ENCODE measurements at places on chromosomes 3 and 15. TPM values are rescaled to one million over a fixed set of nuclear protein-coding genes. Genes with fewer than 3 reads are reported as not detected.

DNA sequence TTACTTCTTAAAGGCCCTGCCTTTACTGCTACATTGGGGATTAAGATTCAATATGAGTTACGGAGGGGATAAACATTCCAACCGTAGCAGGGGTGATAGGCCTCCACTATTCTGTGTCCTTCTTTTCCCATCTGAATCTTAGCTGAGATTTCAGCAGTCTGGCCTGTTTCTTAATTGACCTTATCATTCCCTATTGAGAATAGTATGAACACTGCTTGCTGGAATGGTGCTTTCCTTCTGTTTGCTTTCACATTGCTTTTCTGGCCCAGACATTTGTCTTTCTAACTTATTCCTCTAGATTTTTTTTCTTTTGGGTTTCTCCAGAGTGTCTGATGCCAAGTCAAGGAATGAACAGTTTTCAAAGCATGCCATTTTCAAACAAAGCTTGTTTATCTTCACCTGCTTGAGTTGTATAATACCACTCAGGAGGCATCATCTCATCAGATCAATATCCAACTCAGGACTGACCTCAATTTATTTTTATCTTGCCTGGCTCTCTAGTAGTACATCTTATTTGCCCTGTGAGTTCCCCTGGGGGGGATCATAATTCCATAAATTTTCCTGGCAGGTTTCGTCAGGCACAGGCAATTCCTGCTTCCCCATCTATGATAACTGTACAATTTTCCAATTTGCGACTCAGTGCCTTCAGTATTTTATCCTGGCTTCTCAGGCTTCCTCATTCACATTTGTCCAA, 161.1 kb upstream of the STT3B start:
- no peak overlapping the region for H3K4me3 ChIP-seq

DNA sequence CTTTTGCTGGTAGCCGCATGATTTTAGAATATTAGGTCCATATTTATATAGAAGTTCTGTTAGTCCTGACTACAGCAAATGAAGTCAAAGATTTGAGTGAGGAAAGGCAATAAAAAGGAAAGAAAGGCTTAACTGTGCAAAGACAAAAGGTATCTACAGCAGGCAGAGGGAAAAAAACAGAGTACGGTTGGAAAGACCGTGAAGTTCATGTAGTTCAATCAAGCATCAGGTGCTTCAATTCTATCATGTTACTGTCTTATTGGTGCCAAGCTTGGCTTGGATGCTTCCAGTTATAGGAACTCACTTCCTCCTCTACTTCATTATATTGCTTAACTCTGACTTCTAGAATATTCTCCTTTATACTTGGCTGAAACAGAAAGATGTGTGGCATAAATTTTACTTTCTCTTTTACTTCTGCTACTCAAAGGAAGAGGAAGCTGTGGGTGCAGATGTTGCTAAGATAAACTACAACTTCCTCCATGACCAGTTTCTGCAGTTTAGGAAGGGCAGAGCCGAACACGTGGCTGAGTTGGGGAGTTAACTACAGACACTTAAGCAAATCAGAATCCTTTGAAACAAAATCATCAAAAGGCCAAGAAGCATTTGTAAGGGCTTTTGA, 72.6 kb upstream of the ZBED2 start:
- H3K27me3 ChIP-seq: no peaks in the 10 kb centered on the region
- DNase-seq: peak; percentile 30
- H3K4me3 ChIP-seq: no peak overlapping the region
- H3K36me3 ChIP-seq: no peaks in the 10 kb centered on the region
- peaks cover 9% of the 10 kb centered on the region for H3K4me1 ChIP-seq

GRCh38 chr3:136943436-136943835, 14.3 kb upstream of the IL20RB start:
- H3K27me3 ChIP-seq: no peaks in the 10 kb centered on the region
- peaks cover 9% of the 10 kb centered on the region for H3K4me1 ChIP-seq
- H3K36me3 ChIP-seq: peaks cover 9% of the 10 kb centered on the region
- H3K4me3 ChIP-seq: no peak overlapping the region

GRCh38 chr15:63907521-63907920, 73.8 kb upstream of the HERC1 start:
- H3K4me1 ChIP-seq: peaks cover 16% of the 10 kb centered on the region
- DNase-seq: no peak

The OXTR gene
- total RNA-seq: 0.82 TPM

GRCh38 chr3:111538681-111539083, 3.3 kb upstream of the CD96 start:
- H3K4me3 ChIP-seq: no peak overlapping the region
- no peaks in the 10 kb centered on the region for H3K36me3 ChIP-seq
- H3K27ac ChIP-seq: no peak overlapping the region
- peaks cover 21% of the 10 kb centered on the region for H3K4me1 ChIP-seq

DNA sequence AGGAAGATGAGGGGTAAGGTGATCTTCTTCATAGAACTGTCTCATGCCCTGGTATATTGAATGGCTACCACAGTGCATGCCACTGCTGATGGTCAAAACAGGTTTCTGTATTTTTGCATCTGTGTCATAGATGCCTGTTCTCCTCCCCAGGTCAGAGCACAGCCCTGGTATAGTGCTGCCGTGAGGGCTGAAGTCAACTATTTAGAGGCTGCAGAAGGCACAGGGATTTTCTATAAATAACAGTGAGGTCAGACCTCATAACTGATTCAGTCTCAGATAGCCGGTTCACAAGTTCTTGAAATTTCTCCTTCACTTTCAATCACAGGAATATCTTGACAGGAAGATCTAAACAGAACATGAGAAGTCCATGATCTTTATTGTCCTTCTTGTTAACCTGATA, 99.2 kb upstream of the NUDT16 start:
- DNase-seq: no peak
- no peaks in the 10 kb centered on the region for H3K4me1 ChIP-seq
- H3K27me3 ChIP-seq: no peaks in the 10 kb centered on the region
- H3K36me3 ChIP-seq: no peaks in the 10 kb centered on the region
- no peak overlapping the region for H3K4me3 ChIP-seq
- H3K27ac ChIP-seq: no peak overlapping the region

- DNase-seq: peak; percentile 93
- H3K4me3 ChIP-seq: peak within 1 kb of the TSS; percentile 33
- H3K27ac ChIP-seq: no peak within 1 kb of the TSS
- peaks cover 7% of the 10 kb centered on the region for H3K4me1 ChIP-seq
Observed at GRCh38 chr15:59437817-59438624, at the start of gene FAM81A. TSS of gene FAM81A (plus strand) at chr15:59438186. CDS start at chr15:59458627, 20,441 bp downstream.

GRCh38 chr15:64032329-64032728, 14.0 kb downstream of the DAPK2 start:
- no peak overlapping the region for H3K4me3 ChIP-seq
- peaks cover 6% of the 10 kb centered on the region for H3K4me1 ChIP-seq
- peaks cover 9% of the 10 kb centered on the region for H3K36me3 ChIP-seq
- H3K27me3 ChIP-seq: no peaks in the 10 kb centered on the region
- DNase-seq: no peak
- no peak overlapping the region for H3K27ac ChIP-seq

Data from left lung (tissue), 14 donors.